ENCODE measurements at places on chromosomes 5 and 9. TPM values are rescaled to one million over a fixed set of nuclear protein-coding genes. Genes with fewer than 3 reads are reported as not detected.

DNA sequence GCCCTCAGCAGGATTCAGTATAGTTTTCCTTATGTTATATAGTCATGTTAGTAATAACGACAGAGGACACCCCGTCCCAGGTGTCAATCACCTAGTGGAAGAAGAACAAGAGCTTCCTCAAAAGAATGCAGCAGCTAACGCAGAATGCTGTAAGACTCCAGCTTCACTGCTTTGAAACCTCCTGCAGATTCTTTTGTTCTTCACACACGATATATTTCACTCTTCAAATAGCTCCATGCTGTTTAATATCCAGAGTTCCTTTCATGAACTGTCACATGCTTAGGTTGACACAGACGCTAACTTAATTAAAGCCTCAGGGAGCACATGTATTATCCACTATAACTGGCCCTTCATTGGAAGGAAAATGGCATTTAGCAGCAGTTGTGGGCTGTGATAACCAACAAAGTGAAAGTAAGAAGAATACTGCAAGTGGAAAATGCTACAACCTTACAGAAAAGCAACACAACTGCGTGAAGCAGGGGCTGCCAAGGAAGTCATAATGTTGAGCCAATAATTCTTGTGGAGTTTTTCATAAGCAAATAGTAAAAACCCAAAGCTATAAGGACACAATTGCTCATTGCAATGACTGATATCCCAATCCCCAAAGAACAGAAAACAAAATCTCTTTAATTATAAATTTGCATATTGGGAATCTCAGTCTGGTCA lies 387.5 kb downstream of the PLK2 start:
- H3K27ac ChIP-seq = peak overlapping the region; percentile 9
- DNase-seq = no peak
- no peaks in the 10 kb centered on the region for H3K36me3 ChIP-seq

DNA sequence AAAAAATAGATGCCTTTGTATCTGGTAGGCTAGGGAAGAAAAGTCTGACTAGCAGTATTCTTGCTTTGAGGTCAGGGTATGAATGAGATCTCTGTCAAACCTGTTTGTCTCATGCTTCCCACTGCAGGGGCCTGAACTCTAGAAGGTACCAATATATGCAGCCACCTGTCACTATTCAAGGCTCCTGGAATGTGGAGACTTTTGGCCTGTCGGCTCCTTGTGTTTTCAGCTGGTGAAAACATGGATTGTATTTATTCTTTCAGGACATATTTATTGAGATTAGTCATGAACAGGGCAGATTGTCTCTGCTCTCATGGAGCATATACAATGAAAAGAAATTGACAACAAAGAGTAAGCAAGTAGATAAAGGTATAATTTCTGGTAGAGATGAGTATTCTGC lies 255.8 kb downstream of the ARHGAP26 start:
- no peak overlapping the region for H3K27ac ChIP-seq
- H3K27me3 ChIP-seq = no peaks in the 10 kb centered on the region
- no peak overlapping the region for H3K4me3 ChIP-seq
- H3K4me1 ChIP-seq = no peaks in the 10 kb centered on the region

The LCP2 gene
- total RNA-seq = 0.03 TPM

The FAM151B gene
- total RNA-seq = 2.1 TPM

DNA sequence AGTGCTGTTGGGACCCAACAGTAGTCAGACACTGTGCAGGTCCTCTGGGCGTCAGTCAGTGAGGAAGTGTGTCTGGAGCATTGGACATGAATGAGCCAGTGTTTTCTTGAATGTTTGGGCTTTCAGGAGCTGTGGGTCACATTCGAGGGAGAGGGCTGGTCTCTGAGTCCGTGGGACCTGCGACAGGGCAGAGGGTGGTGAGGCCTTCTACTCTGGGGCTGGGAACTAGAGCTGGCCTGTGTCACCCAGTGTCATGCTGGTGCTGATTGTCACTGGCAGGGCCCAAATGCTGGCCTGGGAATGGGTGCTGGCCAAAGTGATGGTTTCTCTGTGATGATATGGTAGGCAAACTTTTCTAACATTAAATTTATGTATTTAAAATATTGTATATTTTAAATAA lies 10.3 kb downstream of the POLR1E start:
- no peak overlapping the region for H3K27ac ChIP-seq
- no peaks in the 10 kb centered on the region for H3K27me3 ChIP-seq
- peaks cover 23% of the 10 kb centered on the region for H3K36me3 ChIP-seq

GRCh38 chr5:8905021-8905420 lies 640.9 kb downstream of the SEMA5A start:
- no peaks in the 10 kb centered on the region for H3K36me3 ChIP-seq
- no peak overlapping the region for H3K27ac ChIP-seq
- no peaks in the 10 kb centered on the region for H3K27me3 ChIP-seq
- DNase-seq = peak; percentile 63

- H3K27ac ChIP-seq = peak overlapping the region; percentile 80
- H3K4me3 ChIP-seq = no peak overlapping the region
- H3K4me1 ChIP-seq = peaks cover 54% of the 10 kb centered on the region
- no peaks in the 10 kb centered on the region for H3K27me3 ChIP-seq
- H3K36me3 ChIP-seq = no peaks in the 10 kb centered on the region
Observed at GRCh38 chr5:77882670-77883257, 106.6 kb upstream of the TBCA start.

DNA sequence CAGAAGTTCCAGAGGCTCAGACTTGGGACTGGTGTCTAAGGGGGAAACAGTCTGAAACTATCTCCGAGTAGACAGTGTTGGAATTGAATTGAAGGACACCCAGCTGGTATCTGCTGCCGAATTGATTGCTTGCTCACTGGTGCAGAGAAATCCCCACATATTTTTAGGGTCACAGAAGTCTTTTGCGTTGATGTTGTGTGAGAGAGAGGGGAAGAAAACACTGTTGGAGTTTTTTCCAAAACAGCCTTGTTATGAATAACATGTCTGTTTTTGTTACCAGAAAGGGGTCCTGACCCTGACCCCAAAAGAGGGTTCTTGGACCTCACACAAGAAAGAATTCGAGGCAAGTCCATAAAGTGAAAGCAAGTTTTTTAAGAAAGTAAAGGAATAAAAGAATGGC lies 81.3 kb downstream of the ALDH7A1 start:
- no peak overlapping the region for H3K4me3 ChIP-seq
- DNase-seq = peak; percentile 13
- no peak overlapping the region for H3K27ac ChIP-seq
- H3K27me3 ChIP-seq = no peaks in the 10 kb centered on the region
- H3K4me1 ChIP-seq = peaks cover 26% of the 10 kb centered on the region

The CDC20B gene
- total RNA-seq = not detected

DNA sequence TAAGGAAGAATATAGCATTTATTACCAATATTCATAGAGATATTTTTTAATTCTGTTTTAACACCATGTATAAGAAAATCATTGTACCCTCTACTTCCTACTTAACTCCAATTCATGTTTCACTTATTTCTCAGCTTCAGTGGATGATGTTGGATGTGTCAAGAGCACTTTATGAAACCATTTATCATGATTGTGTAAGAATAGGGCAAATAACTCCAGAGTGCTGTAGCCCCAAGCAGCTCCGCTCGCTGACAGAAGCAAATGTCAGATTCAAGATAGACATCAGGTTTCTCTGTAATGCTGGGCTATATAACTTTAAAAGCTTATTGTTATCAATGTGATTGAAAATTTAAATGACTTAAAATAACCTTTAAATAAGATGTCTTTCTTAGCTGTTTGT lies 50.4 kb downstream of the MAST4 start:
- no peak for DNase-seq
- H3K27me3 ChIP-seq = no peaks in the 10 kb centered on the region
- no peak overlapping the region for H3K4me3 ChIP-seq
- H3K4me1 ChIP-seq = no peaks in the 10 kb centered on the region

The LRRC70 gene
- 0.71 TPM for total RNA-seq

DNA sequence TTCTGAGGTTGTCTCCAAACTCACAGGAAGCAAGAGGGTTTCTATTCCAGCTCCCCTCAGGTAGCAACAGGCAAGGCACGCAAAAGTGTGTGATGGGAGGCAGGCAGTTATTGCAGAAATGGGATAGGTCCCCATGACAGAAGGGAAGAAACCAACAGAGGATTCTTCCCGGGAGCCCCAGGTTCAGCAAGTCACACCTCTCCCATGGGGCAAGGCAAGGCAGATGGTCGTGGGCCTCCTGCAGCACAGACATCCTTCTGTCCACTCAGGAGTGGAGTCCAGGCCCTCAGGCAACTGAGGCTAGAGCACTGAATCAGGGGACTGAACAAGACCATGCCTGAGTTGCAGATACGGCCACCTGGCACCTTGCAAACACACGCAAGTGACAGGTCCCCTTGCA lies 424.9 kb upstream of the IRX4 start:
- no peak overlapping the region for H3K4me3 ChIP-seq
- no peaks in the 10 kb centered on the region for H3K4me1 ChIP-seq
- H3K36me3 ChIP-seq = no peaks in the 10 kb centered on the region
- H3K27me3 ChIP-seq = no peaks in the 10 kb centered on the region
- no peak overlapping the region for H3K27ac ChIP-seq
- no peak for DNase-seq

DNA sequence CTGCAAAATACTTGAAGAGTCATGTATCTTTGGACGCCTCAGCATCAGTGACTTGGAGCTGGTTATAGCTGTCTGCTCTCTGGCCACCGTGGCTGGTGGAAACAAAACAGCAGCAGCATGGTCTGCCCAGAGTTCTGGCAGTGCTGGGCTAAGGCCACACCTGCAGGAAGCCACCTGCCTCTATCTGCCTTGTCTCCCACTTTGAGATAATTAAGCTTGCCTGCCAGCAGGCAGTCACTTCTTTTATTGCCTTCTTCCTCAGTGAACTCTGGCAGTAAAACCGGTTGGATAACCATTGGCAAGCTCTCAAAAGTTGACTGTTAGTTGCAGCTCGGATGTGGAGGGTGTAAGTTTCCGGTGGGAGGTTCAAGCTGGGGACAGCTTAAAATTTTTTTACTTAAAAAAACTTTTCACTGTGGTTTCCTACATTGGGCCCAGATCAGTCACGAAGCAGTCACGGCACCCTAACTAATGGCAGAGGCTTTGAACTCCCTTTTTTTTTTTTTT lies 4.9 kb downstream of the SMIM3 start:
- H3K4me1 ChIP-seq = peaks cover 11% of the 10 kb centered on the region
- H3K4me3 ChIP-seq = no peak overlapping the region
- DNase-seq = no peak

- H3K36me3 ChIP-seq = no peaks in the 10 kb centered on the region
- no peak overlapping the region for H3K27ac ChIP-seq
- H3K4me3 ChIP-seq = no peak overlapping the region
- DNase-seq = no peak
- no peaks in the 10 kb centered on the region for H3K4me1 ChIP-seq
Observed at GRCh38 chr9:2096376-2096970, 81.3 kb downstream of the SMARCA2 start.

The PAEP gene
- total RNA-seq = not detected

The BARX1 gene
- not detected for total RNA-seq

GRCh38 chr5:83570916-83571315 lies 99.4 kb downstream of the VCAN start:
- no peak for DNase-seq
- H3K36me3 ChIP-seq = peaks cover 19% of the 10 kb centered on the region
- no peaks in the 10 kb centered on the region for H3K27me3 ChIP-seq
- H3K4me1 ChIP-seq = peaks cover 13% of the 10 kb centered on the region

The MYMK gene
- total RNA-seq = not detected

The GABRA1 gene
- not detected for total RNA-seq

All from SJSA1 (cell line).